ENCODE measurements at places on chromosomes 2 and 18.
A peak's percentile ranks its signal among the peaks of the same experiment; 100 is the strongest.

- no peak for DNase-seq
Observed at GRCh38 chr2:158091647-158092046, 10.0 kb upstream of the UPP2 start.

DNA sequence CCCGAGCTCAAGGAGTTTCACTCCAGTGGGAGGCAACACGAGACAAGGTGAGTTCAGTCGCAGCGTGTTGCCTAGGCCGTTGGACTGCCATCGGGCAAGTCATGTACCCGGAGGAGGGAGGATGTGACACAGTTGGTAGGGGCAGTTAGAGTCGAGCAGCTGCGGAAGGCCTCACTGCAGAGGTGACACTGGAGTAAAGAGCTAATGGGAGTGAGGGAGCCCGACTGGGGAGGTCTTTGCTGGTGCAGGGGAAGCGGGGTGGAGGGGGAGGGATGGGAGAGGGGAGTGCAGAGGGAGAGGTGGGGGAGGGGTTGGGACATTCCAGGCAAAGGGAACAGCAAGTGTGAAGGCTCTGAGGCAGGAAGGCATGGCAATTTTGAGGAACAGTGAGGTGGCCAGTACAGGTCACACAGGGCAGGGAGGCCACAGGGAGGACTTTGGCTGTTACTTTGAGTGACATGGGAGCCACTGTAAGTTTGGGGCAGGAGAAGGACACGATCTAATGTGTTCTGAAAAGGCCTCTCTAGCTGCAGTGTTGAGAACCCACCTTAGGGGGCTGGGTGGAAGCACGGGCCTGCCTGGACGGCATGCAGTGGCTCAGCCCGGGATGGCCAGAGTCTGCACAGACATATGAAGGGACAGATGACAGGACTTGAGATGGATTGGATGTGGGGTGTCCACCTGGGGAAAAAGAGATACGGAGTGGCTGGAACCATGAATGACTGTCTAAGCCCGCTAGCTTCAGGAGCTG lies 61.1 kb downstream of the KCNF1 start:
- no peak for DNase-seq

DNA sequence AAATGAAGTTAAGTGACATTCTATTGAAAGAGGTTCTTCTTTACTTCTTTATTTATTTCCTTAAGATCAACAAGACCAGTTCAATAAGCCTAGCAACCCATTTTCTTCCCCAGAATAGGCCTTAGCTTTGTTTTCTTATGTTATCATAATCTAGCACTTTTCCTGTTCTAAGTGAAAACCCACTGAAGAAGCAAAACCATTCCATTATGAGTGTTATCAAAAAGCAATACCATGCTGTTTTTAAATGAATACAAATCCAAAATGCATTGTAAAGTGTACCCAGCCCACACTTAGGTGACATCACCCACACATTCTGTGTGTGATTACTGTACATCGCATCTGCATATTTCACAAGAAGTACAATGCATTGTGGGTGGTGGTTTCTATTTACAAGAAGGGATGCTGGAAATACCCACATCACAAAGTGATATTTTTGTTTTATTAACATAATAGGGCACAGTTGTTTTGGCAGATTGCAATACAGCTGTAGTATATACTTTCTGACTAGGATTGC lies 679.5 kb downstream of the KCNJ3 start:
- DNase-seq, result no peak

DNA sequence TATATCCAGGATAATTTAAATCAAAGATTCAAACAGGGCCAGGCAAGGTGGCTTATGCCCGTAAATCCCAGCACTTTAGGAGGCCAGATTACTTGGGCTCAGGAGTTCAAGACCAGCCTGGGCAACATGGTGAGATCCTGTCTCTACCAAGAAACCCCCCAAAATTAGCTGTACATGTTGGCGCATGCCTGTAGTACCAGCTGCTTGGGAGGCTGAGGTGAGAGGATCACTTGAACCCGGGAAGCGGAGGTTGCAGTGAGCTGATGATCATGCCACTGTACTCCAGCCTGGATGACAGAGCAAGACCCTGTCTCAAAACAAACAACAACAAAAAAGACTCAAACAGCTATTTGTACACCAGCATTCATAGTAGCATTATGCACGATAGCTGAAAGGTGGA lies 9.2 kb downstream of the RAB10 start:
- no peak for DNase-seq

DNA sequence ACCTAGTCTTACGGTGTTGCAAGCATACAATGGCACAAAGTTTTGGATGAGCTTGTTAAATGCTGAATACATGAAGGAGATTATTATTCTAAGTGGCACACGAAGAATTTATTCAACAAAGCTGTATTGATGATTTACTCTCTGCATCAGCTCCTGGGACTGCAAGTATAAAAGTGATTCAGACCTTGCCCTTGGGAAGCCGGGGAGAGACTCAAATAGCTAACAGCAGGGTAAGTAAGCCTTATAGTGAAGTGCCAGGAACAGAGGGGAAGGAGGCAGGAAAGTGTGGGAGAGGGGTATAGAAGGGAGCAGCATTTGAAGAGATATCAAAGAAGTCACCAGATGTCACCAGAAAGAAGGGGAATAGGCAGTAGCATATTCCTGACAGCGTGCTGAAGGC lies 115.4 kb downstream of the MCFD2 start:
- DNase-seq, result no peak

DNA sequence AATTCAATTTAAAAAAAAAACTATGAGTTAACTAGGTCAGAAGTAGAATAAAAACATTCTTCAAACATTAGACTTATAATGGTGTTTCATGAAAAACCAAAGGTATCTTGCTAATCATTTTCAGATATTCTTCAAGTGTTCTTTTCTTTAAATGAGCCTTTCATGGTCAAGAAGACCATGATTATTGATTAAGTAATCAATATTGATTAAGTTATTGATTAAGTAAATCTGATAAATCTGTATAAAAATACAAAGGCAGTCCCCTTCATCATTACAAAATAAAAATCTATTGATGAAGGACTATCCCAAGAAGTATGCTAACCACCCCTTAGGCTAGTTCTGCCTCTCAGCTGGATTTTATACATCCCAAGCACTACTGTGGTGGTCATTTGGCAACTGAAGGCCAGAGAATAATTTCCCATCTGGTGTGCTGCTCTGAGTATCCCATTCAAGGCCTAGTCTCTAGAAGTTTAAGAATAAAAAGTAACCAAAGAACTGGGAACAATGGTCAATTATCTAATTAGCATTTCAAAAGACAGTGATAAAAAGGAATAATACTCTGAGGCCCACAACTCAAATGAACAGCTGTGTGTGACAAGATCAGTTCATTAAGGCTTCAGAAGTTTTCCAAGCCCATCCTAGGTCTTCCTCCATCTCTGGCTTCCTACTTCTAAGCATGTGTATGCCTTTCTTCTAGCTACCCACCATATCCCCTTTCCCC lies 63.5 kb downstream of the TCF4 start:
- no peak for DNase-seq

GRCh38 chr18:10166164-10166807 lies 252.5 kb downstream of the VAPA start:
- DNase-seq, result no peak

- DNase-seq, result no peak
Observed at GRCh38 chr2:197377670-197378069, 57.2 kb downstream of the SF3B1 start.

DNA sequence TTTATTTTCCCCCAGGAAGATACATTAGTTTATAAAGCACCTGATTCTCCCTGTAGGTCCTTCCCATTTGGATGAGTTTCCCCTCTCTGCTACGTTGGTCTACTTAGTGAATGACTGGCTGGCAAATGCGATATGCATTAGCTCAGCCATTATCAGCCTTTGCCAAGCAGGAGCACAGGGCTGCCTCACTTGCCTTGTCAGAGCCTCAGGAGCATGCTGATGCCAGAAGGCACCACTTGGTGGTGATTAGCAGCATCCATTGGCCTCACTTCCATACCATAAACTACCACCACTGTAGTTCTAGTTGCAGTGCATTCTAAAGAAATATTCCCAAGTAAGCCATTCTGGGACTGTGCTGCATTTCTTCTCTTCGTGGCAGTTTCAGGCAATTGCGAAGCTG lies 442.8 kb upstream of the CHST9 start:
- DNase-seq, result no peak

- peak; percentile 63 for DNase-seq
Observed at GRCh38 chr2:25294573-25295462, 46.9 kb downstream of the DNMT3A start.

DNA sequence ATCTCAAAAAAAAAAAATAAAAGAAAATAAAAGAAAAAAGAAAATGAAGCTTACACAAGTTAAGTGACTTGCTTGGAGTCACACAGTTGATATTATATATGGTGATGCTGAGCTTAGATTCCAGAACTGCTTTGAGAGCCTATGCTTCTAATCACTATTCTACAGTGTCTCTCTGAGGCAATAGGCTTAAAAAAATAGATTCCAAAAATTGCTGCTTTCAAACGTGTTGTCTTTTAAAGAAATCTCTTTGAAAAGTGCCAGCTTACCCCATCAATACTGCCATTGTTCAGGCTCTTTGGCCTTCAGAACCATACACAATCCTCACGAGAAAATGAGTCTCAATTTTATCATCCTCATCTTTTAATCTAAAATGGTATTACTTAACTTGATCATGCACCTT lies 102.6 kb downstream of the CDK15 start:
- no peak for DNase-seq

GRCh38 chr2:112821142-112821541 lies 15.4 kb downstream of the IL1B start:
- DNase-seq, result no peak

DNA sequence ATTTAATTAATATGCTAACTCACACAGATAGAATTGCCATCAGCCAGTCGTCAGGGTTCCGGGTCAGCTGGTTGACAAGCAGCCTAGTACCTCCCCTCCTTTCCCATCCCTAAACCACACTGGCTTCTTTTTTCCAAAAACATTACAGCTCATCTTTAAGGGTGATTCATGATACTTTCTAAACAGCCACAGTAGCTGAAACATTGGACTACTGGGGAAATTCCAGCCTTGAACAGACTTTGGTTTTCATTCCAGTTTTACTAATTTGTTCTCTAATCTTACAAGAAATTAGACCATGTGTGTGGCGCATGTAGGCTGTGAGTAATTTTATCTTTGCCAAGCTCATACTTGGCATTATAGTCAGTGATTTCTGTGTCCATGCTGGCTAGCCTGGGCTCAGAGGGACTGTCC lies 110.8 kb downstream of the FMNL2 start:
- no peak for DNase-seq

DNA sequence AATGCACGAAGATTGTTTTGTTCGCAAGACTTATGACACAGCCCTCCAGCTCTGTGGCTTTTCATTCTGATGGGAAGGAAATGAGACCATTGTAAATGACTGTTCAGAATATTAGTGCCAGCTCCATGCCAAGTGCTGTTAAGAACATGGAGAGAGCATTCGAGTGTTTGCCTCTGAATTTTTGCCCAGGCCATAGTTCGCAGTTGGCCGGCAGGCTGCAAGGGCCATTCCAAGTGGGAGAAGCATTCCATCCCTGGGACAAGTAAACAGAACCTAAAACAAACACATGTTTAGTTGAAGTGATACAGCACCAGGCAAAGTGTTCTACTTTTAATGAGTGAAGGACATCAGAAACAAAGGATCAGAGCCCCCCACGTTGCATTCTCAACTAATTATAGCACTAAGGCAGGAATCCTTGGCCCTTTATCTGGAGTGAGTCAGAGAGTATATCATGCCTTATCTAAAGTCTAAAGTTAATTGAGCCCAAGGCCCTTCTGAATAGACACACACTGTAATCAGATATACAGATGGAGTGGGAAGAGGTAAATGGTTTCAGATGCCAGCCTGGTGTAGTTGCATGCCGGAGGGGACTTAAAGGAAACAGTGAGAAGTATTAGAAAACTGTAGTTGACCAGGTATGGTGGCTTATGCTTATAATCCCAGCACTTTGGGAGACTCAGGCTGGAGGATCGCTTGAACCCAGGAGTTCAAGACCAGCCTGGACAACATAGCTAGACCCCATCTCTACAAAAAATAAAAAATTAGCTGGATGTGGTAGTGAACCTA lies 53.3 kb downstream of the NEDD4L start:
- DNase-seq, result no peak

DNA sequence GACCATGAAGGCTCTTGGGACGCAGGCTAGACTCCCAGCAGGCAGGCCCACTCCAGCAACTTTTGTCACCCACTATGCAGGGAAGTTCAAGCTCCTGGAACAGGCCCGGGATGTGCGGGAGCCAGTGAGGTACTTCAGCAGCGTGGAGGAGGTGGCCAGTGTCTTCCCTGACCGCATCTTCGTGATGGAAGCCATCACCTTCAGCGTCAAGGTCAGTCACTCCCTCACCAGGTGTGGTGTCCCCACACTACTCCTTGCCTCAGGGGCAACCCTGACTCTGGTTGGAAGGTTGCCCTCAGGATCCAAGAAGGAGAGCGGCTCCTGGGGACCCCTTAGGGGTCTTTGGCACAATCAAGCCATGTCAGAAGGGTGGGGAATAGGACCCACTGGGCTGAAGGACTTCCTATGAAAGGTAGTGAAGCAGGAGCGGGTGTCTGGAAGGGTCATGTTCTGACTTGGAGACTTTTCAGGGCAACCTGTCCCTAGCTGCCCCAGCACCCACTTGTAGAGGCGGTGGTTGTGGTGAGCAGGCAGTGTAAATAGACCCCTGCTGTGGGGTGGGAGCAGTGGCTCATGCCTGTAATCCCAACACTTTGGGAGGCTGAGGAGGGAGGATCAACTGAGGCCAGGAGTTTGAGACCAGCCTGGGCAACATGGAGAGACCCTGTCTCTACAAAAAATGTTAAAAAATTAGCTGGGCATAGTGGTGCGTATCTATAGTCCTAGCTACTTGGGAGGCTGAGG lies 10.2 kb downstream of the GAREM2 start:
- no peak for DNase-seq

DNA sequence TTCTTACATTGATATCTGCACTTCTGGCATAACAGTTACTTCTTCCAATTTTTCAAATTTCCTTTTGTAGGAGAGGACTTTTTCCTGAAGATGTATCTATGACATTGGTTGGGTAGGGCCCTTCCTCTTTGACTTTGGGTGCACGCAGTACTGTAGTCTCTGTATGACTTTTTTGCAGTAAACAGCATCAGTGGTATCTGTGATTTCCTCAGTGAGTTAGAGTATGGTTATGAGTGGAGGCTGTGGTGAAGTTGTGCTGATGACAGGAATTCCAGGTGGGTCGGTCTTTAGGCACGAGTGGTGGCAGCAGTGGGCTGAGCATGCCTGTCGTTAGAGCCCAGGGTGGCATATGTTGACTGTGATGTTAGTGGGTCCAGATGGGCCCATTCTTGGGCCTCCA lies 17.6 kb downstream of the ACVR1C start:
- no peak for DNase-seq

- DNase-seq, result no peak
Observed at GRCh38 chr2:32189011-32189410, 23.3 kb downstream of the SLC30A6 start.
